ENCODE measurements at places on chromosomes 16 and 17.

GRCh38 chr16:57497121-57497520 is 10.8 kb upstream of the DOK4 start:
- DNase-seq: peak; percentile 16

GRCh38 chr16:2910441-2910969 is 1.2 kb upstream of the FLYWCH1 start:
- DNase-seq: no peak

DNA sequence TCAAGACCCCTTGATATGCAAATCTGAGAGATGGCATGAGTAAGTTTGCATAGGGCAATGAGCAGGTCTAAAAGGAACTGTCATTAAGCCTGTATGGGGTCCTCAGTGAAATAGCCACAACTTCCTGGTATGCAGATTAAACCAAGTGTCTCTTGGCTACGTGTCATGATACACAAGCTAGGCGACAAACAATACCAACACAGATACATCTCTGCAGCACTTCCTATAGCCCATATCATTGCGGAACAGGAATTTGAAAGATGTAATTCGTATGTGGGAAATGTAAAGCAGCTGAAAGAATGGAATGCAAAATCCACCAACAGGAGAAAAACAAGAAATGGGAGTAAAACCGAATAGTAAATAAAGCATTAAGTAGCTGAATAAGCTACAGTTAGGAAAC is 12.9 kb downstream of the PRSS22 start:
- DNase-seq: no peak

DNA sequence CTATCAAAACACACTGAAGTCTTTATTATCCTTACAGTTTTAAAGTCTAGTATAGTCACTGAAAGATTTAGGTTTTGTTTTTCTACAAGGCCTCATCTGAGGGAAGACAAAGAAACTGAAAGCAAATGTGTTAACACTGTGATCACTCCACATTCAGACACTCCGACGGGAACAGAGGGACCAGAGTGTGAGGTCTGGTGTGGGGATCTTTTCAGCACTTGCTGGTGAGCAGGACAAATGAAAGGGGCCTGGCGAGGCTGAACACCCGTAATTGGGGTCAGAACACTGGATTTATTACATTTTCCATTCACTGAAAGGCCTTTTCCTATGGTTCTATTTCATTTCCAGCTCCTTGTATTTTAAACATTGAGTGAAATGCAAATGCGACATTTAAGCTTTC is 910.5 kb downstream of the CDH11 start:
- DNase-seq: no peak

GRCh38 chr17:57899391-57899790 is 49.5 kb upstream of the MRPS23 start:
- DNase-seq: no peak

GRCh38 chr16:87056551-87056950 is 260.6 kb downstream of the C16orf95 start:
- no peak for DNase-seq

- DNase-seq: no peak
Observed at GRCh38 chr17:82400830-82401229, 17.3 kb upstream of the HEXD start.

GRCh38 chr17:74008196-74008595 is 195.3 kb upstream of the RPL38 start:
- DNase-seq: no peak

GRCh38 chr17:50783193-50783660 is 15.9 kb upstream of the ANKRD40CL start:
- peak; percentile 87 for DNase-seq

GRCh38 chr17:74903671-74904070 is 10.2 kb upstream of the FADS6 start:
- DNase-seq: no peak

GRCh38 chr16:21227866-21228265 is 5.6 kb upstream of the ANKS4B start:
- no peak for DNase-seq

- no peak for DNase-seq
Observed at GRCh38 chr16:82846806-82847205, 220.0 kb downstream of the CDH13 start.

DNA sequence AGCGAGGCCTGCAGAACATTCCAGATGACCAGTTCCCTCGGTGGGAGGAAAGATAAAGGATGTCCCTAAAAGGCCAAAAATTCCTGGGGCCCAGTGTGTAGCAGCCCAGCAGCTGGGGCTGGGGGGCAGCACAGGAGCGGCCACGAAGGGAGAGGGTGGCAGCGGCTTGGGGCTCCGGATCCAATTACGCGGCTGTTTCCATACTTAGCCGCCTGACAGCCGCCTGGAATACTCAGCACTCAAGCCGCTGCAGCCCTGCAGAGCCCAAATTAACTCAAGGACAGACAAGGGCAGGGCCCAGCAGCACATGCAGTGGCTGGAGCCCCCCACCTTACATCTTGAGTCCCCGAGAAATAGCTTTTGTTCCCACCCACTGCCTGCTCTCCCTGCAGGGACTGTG is 1.3 kb downstream of the SRL start:
- no peak for DNase-seq

GRCh38 chr16:76293980-76294379 is 16.8 kb downstream of the CNTNAP4 start:
- no peak for DNase-seq

DNA sequence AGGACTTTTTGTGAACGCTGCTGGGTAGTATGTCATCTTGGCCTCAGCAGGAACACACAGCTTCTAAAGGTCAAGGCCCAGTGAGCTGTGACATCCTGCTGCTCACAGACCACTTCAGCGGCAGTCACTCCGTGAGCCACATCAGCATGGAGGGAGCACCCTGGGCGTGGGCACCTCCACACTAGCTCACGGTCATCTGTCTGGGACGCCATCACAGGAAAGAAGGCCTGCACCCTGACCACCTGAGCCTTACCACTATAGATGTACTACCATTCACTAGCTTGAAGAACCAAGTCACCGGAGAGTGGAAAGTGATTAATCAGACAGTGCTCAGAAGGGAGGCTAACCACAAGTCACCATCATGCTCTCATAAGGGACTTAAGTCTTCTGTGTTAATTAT is 3.3 kb downstream of the AXIN1 start:
- DNase-seq: no peak

DNA sequence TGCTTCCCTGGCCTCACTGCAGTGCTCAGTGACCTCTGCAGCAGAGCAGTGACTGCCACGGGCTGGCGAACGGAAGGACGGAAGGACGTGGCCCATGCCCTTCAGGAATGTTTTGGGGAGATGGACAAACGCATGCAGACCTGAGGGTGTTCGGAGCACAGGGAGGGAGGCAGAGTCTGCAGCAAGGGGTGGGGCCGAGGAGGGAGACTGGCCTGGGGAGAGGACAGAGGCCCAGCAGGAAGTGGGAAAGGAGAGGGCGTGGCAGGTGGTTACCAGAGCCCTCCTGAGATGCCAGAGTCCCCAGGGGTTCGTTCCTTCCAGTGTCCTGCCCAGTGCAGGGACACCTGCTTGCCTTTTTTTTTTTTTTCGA is 21.9 kb downstream of the ADORA2B start:
- DNase-seq: no peak

DNA sequence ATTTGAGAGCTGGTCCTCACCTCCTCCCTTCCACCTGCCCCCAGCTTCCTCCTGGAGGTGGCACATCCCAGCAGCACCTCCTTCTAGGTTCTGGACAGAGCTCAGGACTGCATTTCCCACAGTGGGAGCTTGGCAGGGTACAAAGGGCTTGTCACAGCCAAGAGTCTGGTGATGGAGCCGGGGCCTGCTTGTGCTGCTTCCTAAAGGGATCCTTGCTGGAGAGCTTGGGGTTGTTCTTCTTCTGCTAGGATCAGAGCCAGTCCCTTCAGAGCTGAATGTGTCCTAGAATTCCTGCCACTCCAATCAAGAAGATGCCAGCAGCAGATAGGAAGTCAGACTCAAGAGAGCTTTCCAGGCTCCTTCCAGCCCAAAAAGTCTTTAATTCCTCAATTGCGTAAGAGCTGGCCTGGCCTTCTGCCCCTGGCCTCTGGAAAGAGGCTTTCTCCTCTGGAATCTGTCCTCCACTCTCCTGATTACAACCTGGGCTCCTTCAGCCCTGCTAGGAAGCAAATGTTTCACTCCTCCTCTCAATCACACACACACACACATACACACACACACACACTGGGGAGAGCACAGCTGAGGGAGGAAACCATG is 4.4 kb downstream of the CD300E start:
- DNase-seq: no peak

DNA sequence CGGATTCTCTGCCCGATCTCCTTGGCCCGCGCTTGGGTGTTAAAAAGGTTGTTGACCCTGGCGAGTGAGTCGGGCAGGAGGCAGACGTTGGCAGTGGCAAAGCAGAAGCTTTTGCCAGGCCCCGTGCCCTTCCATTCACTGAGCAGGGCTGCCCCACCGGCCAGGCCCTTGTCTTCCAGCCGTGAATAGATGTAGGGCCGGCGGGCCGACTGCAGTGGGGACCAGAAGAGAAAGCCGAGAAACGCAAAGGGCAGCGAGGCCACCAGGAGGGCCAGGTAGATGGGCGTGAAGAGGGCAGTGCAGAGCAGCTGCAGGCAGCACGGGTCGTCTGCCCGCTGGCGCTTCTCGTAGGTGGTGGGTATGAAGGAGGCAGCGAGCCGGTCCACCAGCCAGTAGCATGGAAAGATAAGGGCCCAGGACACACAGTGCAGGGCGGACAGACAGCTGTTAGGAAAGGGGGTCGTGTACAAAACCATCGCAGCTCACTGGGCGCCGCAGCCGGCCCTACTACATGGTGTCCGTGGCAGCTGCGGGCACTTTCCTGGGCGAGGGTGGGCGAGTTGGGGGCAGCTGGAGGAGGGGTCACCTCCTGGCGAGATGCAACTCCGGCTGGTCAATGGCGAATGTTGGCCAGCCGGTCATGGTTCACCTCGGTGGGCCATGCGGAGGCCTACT is 61.0 kb downstream of the PRMT7 start:
- DNase-seq: no peak

DNA sequence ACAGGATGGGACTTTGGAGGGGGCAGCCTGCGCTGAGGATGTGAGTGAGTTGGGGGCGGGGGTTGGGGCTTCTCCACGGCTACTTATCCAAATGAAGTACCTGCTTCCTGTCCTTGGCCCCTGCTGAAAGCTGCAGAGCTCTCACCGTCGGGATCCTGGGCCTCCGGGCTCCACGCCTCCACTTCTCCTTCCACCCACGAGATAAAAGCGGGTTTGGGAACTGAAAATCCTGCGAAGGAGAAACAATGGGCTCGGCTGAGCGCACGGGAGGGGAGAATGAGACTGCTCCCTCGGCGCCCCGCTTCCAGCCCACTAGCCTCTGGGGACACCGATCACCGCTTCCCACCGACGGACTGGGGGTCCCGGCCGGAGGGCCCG is 486 bp downstream of the ZNF785 start:
- DNase-seq: no peak

DNA sequence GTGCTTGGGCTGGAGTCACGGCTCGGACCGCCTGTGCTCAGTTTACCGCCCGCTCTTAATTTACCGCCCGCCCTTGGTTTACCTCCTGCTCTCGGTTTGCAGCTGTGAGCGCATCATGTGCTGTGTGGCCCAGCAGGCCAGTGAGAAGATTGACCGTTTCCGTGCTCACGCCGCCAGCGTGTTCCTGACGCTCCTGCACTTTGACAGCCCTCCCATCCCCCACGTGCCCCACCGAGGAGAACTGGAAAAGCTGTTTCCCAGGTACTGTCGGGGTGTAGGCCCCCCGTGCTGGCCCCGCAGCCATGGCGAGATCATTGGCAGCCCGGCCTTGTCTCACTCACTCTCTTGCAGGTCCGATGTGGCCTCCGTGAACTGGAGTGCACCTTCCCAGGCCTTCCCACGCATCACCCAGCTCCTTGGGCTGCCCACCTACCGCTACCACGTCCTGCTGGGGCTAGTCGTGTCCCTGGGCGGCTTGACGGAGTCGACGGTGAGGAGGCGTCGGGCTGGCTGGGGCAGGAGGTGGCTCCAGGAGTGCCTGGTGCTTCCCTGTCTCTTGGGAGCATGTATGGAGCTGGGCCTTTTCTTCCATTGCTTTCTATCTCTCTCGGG is 89.3 kb upstream of the ZNF750 start:
- DNase-seq: no peak

GRCh38 chr17:47660064-47660492 is 10.4 kb downstream of the KPNB1 start:
- no peak for DNase-seq
